ENCODE measurements at places on chromosomes 4 and X. TPM values are rescaled to one million over a fixed set of nuclear protein-coding genes. Genes with fewer than 3 reads are reported as not detected.

DNA sequence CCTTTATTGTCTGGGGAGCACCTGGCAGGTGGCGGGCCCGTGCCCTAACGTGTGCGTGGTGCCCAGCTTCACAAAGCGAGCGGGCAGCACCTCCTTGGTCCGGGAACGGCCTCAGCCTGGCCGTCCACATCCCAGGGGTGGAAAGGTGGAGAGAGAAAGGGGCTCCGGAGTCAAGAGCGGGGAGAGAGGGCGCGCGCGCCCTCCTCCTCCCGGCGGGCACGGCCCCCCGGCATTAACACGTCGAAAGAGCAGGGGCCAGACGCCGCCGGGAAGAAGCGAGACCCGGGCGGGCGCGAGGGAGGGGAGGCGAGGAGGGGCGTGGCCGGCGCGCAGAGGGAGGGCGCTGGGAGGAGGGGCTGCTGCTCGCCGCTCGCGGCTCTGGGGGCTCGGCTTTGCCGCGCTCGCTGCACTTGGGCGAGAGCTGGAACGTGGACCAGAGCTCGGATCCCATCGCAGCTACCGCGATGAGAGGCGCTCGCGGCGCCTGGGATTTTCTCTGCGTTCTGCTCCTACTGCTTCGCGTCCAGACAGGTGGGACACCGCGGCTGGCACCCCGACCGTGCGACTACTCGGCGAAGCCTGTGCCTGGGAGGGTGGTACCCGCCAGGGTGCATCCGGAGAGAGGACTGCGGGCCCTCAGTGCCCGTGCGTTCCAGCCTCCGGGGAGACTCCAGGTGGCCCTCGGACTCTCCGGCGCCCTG, at the start of gene KIT:
Gene KIT (plus strand): TSS at position 407 of the 701 bp plus-strand sequence. CDS start 58 bp downstream, at position 465.
- peak; percentile 60 for DNase-seq

ARX gene
- not detected for total RNA-seq

DNA sequence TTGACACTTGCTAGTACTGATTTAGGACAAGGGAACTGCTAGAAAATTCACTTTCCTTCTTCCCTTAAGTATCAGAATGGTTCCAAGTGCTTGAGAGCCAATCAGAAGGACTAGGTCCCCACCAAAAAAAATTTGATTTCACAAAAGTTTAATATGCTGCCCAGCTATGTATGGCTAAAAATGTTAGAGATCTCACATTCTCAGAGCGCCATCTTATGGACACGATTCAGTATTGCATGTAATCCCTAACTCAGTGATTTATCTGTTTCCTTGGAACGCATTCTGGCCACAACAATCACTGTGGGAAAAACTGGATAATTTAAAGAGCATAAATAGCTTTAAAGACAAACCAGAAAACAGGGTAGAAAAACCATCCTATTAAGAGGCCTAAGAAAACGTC, 255.1 kb upstream of the GPC4 start:
- no peak for DNase-seq

- DNase-seq = no peak
Measured at GRCh38 chr4:128107766-128108165, 46.7 kb downstream of the LARP1B start.

- DNase-seq = no peak
Measured at GRCh38 chrX:18010253-18010652, 149.2 kb upstream of the RAI2 start.

Measured in left cardiac atrium (tissue), 4 donors.